ENCODE measurements at places on chromosomes 16 and 17.

- no peak overlapping the region for H3K27ac ChIP-seq
- no peak for DNase-seq
- peaks cover 9% of the 10 kb centered on the region for H3K4me1 ChIP-seq
- no peak overlapping the region for H3K4me3 ChIP-seq
Observed at GRCh38 chr16:55058576-55058975, 127.9 kb downstream of the IRX5 start.

DNA sequence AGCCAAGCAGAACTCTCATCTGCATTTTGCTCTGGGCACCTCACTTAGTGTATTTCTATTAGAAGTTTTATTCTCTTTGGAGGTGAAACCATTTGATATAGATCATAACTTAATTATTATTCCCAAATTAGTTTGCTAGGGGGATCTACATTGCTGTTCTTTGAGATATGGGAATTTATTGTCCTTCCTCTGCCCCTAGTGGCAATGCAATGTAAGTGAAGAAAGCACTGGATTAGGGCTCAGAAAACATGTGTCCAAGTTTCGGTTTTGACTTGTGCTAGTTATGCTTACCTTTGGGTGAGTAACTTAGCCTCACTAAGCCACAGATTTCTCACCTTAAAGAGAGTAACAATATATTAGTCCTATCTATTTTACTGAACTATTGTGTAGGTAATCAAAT is 2.9 kb downstream of the KRT39 start:
- no peak for DNase-seq
- H3K4me1 ChIP-seq: peaks cover 6% of the 10 kb centered on the region
- H3K36me3 ChIP-seq: no peaks in the 10 kb centered on the region
- H3K4me3 ChIP-seq: no peak overlapping the region

DNA sequence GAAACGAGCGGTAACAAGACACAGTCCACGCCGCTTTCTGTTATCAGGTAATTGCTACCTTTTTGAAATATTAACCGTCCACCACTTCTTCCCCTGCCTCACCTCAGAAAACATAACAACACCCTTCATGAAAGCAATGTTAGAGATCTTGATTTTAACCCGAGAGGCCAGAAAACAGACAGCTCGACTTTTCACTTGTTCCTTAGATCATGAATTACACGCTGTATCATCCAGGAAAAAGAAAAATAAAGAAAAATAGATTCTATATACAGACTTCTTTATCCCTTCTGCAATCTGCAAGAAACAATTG is 957.1 kb upstream of the SOX9 start:
- no peak overlapping the region for H3K4me3 ChIP-seq
- H3K27me3 ChIP-seq: no peaks in the 10 kb centered on the region
- H3K36me3 ChIP-seq: no peaks in the 10 kb centered on the region
- no peaks in the 10 kb centered on the region for H3K4me1 ChIP-seq
- no peak overlapping the region for H3K27ac ChIP-seq

DNA sequence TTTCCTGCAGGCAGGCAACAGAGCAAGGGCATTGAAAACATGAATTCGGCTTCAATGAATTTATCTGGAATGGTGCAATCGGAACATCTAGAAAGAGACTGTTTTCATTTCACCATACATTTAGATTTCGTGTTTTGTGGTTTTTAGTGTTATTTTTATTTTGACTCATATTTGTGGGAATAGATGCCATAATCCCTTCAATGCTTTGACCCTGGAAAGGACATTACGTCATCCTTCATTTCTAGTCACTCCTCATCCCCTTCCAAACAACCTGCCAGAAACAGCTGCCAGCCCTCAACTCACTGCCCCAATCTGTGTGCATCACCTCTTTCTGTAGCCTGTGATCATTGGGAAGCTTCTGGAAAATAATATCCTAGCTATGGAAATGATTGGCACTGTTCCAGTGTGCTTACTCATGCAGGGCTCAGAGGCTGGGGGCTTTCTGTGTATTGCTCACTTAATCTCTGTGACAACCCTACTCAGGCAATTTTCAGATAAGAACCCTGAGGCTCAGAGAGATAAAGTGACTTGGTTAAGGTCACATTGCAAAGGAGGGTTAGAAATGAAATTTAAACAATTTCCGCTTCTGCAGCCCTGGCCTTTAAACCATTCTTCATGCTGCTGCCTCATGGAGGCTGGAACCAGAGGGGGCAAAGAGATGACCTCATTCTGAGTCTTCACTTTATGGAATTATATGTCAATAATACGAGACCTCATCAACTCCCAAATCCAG is 9.5 kb upstream of the KSR1 start:
- no peak overlapping the region for H3K4me3 ChIP-seq
- H3K27me3 ChIP-seq: peaks cover 32% of the 10 kb centered on the region
- peaks cover 21% of the 10 kb centered on the region for H3K4me1 ChIP-seq
- no peaks in the 10 kb centered on the region for H3K36me3 ChIP-seq

Measured in osteoblast (primary cell).